Esophagus muscularis mucosa (tissue), 4 donors: ENCODE measurements at places on chromosomes 16 and 17. TPM values are rescaled to one million over a fixed set of nuclear protein-coding genes. Genes with fewer than 3 reads are reported as not detected.

DNA sequence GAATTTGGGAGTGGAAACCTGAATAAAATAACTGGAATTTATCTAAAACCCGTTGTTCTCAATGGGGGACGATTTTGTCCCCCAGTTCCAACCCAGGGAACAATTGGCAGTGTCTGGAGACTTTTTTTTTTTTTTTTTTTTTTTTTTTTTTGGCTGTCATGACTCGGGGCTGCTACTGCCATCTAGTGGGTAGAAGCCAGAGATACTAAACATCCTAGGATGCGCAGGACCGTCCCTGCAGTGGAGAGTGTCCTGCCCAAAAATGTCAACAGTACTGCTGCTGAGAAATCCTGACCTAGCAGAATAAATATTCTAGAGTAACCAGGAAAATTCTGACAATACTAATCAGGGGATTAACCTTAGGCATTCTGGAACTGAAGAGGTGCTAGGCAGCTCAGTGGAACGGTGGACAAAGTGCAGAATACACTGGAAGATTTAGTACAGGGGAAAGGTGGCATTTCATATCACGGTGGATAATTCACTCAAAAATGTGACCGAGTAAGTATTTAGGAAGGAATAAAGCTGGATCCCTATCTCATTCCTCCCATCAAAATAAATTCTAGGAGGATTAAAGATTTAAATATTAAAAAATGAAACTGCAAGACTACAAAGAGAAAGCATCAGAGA is 107.6 kb downstream of the SPECC1 start:
- no peak overlapping the region for H3K4me3 ChIP-seq
- H3K27ac ChIP-seq: no peak overlapping the region
- no peak for DNase-seq
- H3K36me3 ChIP-seq: no peaks in the 10 kb centered on the region

DNA sequence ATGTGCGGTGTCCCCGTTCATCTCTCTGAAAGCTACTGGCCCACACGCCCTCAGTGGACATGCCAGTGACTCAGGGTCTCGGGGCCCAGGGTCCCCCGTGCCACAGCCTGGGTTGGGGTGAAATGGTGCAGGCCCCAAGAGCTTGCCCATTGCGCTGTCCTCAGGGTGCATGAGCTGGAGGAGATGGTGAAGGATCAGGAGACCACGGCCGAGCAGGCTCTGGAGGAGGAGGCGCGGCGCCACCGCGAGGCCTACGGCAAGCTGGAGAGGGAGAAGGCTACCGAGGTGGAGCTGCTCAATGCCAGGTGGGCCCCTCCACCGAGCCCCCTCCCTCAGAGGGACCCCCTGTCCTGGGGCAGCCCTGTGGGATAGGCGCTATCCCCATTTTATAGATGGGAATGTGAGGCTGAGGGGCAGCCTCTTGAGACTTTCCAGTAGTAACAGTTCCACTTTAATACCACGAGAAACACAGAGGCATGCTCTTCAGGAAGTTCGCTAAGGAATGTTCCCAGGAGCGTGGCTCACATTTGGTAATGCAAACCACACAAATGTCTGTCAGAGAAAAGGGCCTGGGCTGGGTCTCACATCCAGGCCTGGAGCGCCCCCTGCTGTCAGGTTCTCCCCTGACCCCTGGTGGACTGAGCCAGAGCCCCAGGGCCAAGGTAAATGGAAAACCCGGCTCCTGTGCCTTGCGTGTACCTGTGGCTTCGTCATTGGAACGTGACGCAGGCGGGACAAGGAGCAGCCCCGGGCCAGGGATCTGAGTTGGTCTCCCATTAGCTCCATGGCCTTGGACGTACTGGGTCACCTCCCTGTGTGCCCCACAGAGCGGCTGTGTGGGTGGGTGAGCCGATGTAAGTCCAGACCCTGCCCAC is 133.7 kb downstream of the RAB11FIP4 start:
- H3K36me3 ChIP-seq: peaks cover 13% of the 10 kb centered on the region
- peaks cover 9% of the 10 kb centered on the region for H3K27me3 ChIP-seq
- no peak overlapping the region for H3K27ac ChIP-seq
- peaks cover 6% of the 10 kb centered on the region for H3K4me1 ChIP-seq

- DNase-seq: no peak
- H3K36me3 ChIP-seq: no peaks in the 10 kb centered on the region
- no peaks in the 10 kb centered on the region for H3K27me3 ChIP-seq
- H3K4me1 ChIP-seq: peaks cover 76% of the 10 kb centered on the region
These were observed 7.7 kb downstream of the CORO6 start for GRCh38 chr17:29615048-29615385.

DNA sequence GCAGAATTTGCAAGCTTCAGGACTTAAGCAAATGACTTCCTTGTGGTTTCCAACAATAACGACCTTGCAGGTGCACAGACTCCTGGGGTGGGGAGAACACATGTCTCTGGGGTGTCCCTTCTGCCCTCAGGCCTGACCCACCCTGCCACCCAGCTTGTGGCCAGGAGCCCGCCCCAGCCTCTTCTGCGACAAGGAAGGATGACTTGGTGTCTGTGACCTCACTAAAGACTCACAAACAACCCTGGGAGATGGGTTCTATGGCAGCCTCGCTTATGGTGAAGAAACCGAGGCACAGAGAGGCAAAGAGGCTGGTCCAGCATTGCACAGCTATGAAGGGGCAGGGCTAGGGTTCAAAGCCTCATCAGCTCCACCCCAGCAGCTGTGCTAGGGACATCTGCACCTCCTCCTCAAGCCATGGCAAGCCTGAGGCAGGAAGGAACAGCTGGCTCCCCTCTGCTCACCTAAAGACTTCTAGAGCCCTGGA is 2.6 kb downstream of the ATP2A3 start:
- H3K27me3 ChIP-seq: no peaks in the 10 kb centered on the region
- no peak for DNase-seq
- no peak overlapping the region for H3K4me3 ChIP-seq

DNA sequence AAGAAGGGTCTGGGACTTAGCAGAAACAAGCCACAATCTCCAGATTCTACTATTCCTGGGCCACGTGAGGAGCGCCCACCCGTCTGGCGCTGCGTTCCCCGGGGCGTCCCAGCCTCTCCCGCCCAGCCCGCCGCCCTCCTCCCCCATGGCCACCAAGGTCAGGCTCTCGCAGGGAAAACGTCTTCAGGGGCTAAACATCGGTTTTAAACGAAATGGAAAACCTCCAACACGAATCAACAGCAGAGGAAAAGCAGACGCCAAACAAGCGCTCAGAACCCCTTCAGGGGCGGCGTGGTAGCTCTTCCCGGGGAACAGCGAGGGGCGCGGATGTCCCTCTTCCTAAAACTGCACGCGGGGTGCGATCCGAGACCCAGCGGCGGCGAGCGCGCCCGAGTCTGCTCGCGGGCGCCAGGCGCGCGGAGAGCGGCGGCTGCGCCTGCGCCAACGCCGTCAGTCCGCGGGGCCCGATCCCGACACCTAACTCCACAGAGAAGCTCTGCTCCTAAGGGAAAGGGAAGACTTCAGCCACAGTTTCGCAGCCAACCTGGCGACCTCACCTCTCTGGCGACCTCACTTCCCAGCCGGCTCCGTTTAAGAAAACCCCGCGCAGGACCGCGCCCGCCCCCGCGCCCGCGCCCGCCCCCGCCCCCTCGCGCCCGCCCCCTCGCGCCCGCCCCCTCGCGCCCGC is 505 bp upstream of the COG1 start:
- peak overlapping the region; percentile 82 for H3K4me3 ChIP-seq
- peaks cover 4% of the 10 kb centered on the region for H3K36me3 ChIP-seq
- peak overlapping the region; percentile 93 for H3K27ac ChIP-seq
- DNase-seq: no peak
- peaks cover 45% of the 10 kb centered on the region for H3K4me1 ChIP-seq
- H3K27me3 ChIP-seq: no peaks in the 10 kb centered on the region

- no peaks in the 10 kb centered on the region for H3K4me1 ChIP-seq
- DNase-seq: no peak
These were observed 181.1 kb downstream of the MYO1D start for GRCh38 chr17:32695864-32696263.

GRCh38 chr16:4667203-4667963 is 26.0 kb upstream of the NUDT16L1 start:
- H3K4me3 ChIP-seq: no peak overlapping the region
- no peak overlapping the region for H3K27ac ChIP-seq
- no peaks in the 10 kb centered on the region for H3K27me3 ChIP-seq
- H3K36me3 ChIP-seq: peaks cover 76% of the 10 kb centered on the region
- DNase-seq: no peak
- H3K4me1 ChIP-seq: peaks cover 22% of the 10 kb centered on the region

- H3K27me3 ChIP-seq: no peaks in the 10 kb centered on the region
- H3K27ac ChIP-seq: peak overlapping the region; percentile 44
- no peak for DNase-seq
- peaks cover 4% of the 10 kb centered on the region for H3K4me1 ChIP-seq
- H3K4me3 ChIP-seq: no peak overlapping the region
These were observed 18.2 kb downstream of the PCTP start for GRCh38 chr17:55768936-55769624.

DNA sequence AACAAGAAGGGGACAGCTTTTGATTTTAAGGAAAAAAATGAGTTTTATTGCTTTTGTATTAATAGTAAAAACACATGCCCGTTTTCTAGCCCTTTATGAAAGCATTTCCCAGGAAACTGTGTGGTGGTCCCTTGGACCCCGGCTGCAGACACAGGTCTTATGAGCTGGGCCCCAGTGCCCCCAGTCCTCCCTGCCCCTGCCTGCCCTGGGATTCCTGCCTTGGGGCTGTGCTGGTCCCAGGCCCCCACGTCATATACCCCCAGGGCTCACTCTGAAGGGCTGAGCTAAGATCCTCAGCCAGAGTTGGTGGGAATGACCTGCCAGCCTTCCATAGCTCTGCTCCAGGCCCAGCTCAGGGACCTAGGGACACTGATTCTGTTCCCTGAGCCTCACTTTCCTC is 30.8 kb downstream of the GINS2 start:
- H3K4me1 ChIP-seq: peaks cover 26% of the 10 kb centered on the region
- H3K27ac ChIP-seq: no peak overlapping the region
- DNase-seq: no peak
- peaks cover 75% of the 10 kb centered on the region for H3K36me3 ChIP-seq

GRCh38 chr17:55177855-55178217 is 86.9 kb upstream of the HLF start:
- DNase-seq: no peak
- no peaks in the 10 kb centered on the region for H3K4me1 ChIP-seq
- no peak overlapping the region for H3K27ac ChIP-seq
- H3K36me3 ChIP-seq: no peaks in the 10 kb centered on the region
- H3K4me3 ChIP-seq: no peak overlapping the region

GRCh38 chr17:3590231-3590630 is 19.0 kb downstream of the TRPV1 start:
- peaks cover 8% of the 10 kb centered on the region for H3K4me1 ChIP-seq
- H3K4me3 ChIP-seq: no peak overlapping the region
- H3K27ac ChIP-seq: no peak overlapping the region

DNA sequence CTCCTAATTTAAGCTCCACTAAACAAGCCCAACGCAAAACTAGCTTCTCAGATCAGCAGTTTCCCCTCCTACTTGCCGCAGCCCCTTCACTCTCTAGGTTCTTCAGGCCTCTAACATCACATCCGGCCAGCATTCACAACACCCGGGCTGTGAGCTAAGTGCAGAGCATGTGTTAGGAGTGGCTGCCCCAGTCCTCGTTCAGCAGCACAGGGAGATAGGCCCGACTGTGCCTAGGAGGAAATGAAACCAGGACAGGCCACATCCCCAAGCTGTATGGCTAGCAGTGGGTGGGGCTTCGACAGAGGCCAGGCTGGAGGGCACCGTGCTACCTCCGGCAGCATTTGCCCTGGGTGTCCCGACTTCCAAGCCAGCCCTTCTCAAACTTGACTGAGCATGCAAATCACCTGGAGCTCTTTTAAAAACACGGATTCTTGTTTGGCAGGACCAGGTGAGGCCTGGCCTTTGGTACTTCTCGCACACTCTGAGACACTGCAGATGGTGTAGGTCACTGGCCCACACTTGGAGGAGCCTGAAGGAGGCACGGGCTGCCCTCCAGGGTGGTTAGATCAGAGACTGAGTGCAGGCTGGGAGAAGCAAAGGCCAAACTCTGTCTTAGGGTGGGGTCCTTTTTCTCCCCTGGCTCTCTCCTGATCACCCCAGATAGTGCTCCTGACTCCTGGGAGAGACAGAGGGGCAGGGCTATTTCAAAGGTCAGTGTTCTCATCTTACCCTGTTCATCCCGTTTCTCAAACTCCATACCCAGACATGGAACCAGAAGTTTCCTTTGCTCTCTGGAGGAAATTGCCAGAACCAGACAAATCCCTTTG is 202.0 kb downstream of the C16orf78 start:
- no peak for DNase-seq
- no peaks in the 10 kb centered on the region for H3K36me3 ChIP-seq
- no peak overlapping the region for H3K4me3 ChIP-seq
- H3K4me1 ChIP-seq: peaks cover 3% of the 10 kb centered on the region
- H3K27me3 ChIP-seq: no peaks in the 10 kb centered on the region

DNA sequence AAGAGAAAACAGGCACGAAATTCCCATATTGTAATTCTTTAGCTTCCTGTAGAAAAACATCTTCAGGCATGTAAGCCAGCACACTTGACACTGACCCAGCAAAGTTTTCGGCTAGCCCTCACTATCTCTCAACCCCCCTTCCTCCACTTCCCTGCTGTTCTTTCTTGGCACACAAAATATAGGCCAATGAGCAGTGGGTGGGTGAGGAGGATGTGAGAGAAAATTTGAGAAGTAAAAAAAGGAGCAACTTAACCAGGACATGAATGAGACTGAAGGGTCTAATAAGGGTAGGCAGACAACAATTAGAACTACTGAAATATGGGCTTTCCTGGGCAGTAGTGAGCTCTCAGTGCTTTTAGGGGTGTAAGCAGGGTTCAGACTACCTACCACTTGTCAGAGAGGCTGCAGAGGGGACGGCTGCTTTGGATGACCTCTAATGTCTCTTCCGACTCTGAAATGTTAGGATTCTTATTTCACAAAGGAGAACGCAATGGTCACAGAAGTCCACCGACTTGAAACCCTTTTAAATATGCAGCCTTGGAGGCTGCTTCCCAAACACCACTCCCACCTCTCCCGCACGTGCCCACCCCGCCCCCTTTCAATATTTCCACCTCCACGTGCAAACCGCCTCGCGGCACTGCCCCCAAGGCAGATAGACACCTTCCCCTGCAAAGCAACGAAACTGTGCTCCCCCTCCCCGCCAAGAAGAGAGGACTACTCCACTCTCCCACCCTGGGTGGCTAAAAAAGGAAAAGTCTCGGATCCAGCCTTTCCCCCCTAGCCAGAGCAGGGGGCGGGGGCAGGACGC is 889 bp downstream of the MBTD1 start:
- no peaks in the 10 kb centered on the region for H3K27me3 ChIP-seq
- H3K27ac ChIP-seq: peak overlapping the region; percentile 99
- H3K36me3 ChIP-seq: peaks cover 21% of the 10 kb centered on the region
- H3K4me3 ChIP-seq: peak overlapping the region; percentile 91

GRCh38 chr16:22711847-22712246 is 102.1 kb upstream of the HS3ST2 start:
- DNase-seq: no peak
- no peaks in the 10 kb centered on the region for H3K4me1 ChIP-seq
- no peaks in the 10 kb centered on the region for H3K27me3 ChIP-seq
- H3K36me3 ChIP-seq: no peaks in the 10 kb centered on the region
- no peak overlapping the region for H3K27ac ChIP-seq
- no peak overlapping the region for H3K4me3 ChIP-seq

GRCh38 chr17:27952366-27952765 is 59.2 kb upstream of the LYRM9 start:
- H3K27me3 ChIP-seq: no peaks in the 10 kb centered on the region
- H3K36me3 ChIP-seq: no peaks in the 10 kb centered on the region
- no peak overlapping the region for H3K4me3 ChIP-seq
- H3K4me1 ChIP-seq: no peaks in the 10 kb centered on the region
- no peak overlapping the region for H3K27ac ChIP-seq
- DNase-seq: no peak

Gene FOXL1
- 0.71 TPM for total RNA-seq

Gene SLC38A8
- not detected for total RNA-seq

Gene RNU2-1
- not detected for total RNA-seq

Gene SLC4A1
- total RNA-seq: 0.11 TPM

Gene EME1
- not detected for total RNA-seq

Gene ITGB4
- 36.5 TPM for total RNA-seq

Gene XYLT1
- total RNA-seq: 57.1 TPM

Gene CDH3
- total RNA-seq: not detected

Gene CA7
- total RNA-seq: 0.33 TPM

Gene RBL2
- total RNA-seq: 83.5 TPM

Gene LRRC37A
- total RNA-seq: 1.2 TPM

Gene COPS3
- total RNA-seq: 72.6 TPM
